Lung microvascular endothelial cell (primary cell): ENCODE measurements at places on chromosomes 2 and 18. TPM values are rescaled to one million over a fixed set of nuclear protein-coding genes. Genes with fewer than 3 reads are reported as not detected.
A peak's percentile ranks its signal among the peaks of the same experiment; 100 is the strongest.

DNA sequence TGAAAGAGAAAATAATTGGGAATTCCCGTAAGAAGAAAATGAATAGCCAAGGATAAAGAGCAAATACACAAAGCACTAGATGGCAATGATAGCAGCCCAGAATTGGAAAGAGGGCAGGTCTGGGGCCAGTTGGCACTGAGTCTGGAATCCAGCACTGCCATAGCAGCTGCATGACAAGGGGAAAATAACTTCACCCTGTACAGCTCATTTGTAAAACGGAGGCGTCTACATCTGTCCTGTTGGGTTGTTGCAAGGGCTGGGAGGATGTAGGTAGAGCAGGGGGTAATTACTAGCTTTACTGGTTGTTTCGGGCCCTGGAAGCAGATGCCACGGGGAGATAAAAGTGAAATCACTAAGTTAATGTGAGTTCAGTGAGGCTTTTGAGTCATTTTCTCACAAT is 110.0 kb upstream of the RASGRP3 start:
- peak; percentile 96 for DNase-seq

DNA sequence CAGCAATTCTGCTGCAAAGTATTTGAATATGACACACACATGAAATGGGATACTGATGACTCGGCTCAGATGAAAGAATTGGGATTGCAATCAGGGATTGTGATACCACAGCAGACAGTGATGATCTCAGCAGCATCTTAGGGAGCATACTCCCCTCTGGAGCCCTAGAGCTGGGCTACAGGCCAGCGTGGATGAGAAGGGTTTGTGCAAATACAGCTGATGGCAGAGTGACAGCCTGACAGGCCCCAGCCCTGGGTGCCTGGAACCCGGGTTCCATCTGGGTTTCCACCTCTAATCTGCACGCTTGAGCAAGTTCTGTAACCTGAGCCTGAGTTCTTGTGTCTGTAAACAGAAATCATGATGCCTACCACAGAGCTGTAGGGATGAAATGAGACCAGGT is 418.0 kb downstream of the LRATD1 start:
- no peak for DNase-seq

DNA sequence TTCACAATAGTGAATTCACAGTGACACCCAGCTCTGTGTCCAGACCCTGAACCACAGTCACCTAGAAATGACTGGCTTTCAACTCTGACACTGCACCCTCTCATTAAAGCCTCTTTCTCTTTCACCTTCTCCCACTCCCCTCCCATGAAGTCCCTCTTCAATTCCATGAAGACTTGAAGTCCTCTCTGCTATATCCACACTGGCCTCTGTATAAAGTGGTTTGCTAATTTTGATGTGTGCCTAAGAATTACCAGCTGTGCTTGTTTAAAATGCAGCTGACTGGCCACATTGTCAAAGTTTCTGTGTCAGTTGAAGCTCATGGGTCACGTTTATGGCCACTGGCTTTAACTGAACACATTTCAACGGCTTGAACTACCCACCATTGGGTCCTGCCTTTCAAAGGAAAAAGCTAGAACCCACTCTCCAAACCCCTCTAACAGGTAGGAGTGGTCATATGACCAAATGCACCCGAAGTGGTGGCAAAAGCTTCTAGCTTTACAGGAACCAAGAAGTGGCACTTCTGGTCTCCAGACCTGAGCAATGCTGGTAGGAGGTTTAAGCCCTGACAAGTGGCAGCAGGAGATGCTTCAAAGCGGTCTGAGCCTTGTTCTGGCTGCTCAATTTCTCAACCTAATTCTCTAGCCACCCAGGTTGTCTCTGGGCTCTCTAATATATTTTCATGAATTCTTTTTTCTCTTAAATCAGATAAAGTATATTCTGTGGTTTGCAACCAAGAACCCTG is 34.2 kb downstream of the B4GALT6 start:
- no peak for DNase-seq

GRCh38 chr2:167697948-167698347 is 549.4 kb downstream of the STK39 start:
- no peak for DNase-seq

DNA sequence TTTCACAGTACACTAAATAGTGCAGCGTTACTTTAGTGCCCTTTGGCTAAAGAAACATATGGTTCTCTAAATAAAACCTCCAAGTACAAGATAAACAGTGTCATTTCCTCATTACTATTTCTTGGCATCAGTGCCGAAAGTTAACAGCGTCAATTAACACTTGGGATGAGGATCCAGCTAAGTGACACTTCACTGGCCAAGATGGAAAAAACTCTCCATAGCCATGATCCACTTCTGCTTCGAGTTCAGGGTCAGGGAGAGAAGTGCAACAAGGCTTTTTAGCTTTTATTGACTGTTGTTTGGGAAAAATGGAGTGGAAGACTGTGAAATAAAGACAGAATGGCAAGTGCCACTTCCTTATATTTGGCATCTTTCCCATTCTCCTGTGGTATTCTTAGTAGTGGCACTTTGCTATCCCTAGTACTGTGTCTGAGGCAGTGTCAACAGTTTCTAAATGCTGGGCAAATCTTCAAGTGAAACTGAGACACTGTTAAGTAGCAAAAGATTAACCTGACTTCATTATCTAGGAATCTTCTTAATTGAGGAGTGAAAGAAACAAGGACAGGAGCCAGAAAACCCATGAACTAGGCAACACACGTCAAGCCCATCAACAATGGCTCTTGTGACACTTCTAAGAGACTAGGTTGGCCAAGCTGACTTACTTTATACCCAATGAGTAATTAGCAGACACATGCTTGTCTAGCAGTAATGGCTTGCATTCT is 222.5 kb upstream of the SESTD1 start:
- DNase-seq, result no peak

- no peak for DNase-seq
Observed at GRCh38 chr2:1634681-1635341, 109.5 kb downstream of the PXDN start.

GRCh38 chr2:57516698-57517340 is 529.8 kb upstream of the VRK2 start:
- peak; percentile 60 for DNase-seq

DNA sequence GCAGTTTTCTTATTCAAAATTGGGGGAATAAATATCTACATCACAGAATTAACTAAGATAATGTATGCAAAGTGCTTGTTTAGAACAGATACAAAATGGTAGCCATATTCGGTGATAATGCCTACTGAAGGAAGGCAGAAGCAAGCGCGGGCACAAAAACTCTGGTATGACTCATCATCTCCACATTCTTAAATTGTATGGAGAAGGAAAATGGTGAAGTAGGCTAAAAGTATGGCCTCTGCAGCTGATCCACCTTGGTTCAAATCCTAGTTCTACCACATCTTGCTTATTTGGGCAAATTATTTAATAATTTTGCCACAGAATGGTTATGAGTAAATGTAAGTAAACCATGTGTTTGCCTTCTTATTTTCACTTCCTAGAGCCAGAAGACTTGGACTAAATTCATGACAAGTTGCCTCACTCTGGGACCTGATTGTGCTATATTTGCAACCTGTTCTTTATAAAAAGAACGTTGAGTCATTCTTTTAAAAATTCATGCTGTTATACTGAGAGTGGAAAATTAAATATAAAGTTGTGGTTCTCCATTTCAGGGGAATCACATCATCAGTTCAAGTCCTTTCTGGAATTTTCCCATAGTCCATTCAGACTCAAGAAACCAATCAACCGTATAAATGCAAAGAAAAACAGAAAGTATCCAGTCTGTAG is 9.0 kb upstream of the CDK15 start:
- no peak for DNase-seq

DNA sequence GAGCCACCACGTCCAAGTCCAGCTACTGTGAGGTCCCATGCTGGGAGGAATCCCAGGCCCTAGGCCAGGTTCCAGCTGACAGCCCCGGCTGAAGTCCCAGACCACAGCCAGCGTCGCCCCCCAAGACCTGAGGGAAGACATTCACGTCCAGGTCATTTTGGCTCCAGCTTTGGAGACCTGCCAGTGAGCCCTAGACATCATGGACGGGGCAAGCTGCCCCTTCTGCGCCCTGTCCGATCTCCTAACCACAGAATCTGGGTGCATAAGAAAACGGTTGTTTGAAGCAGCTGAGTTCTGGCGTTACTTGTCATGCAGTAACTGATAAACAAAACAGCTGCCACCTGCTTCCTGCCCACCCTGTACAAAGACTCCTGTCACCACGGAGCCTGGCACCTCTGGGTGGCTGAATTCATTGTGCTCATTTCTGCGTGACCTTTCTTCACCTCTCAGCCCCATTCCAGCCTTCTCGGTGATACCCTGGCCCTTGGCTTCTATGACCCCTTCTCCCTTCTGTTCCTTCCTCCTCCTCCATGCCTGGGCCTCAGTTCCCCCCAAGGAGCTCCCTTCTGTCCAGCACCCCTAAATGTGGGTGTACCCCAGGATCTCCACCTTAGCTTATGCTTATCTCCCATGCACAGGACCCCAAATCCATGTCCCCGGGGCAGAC is 72.6 kb upstream of the SMAD7 start:
- no peak for DNase-seq

DNA sequence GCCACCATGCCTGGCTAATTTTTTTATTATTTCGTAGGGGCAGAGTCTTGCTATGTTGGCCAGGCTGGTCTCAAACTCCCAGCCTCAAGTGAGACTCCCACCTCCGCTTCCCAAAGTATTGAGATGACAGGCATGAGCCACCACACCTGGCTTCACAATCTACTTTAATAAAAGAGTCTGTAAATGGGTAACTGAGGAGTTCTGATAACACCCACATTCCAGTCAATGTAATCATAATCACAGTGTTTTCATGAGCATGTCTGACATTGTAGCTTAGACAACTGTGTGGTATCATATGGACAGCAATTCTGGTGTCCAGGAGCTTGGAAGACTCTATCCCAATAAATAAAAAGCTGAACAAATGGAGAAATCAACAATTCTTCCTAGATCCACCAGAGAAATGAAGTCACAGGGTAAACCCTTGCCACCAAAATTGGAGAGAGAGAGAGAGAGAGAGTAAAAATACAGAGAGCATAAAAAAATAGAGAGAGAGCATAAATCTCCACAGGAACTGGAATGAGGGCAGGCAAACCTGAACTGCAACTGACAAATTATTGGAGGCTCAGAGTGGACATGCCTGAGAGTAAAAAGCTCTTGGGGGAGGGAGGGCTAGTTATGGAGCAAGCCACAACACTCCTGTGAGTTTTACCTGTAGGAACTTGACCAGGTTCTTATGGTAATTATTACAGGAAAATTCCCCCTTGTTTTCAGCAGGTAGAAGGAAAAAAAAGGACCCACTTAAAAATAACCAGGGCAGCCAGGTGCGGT is 12.4 kb upstream of the NBEAL1 start:
- DNase-seq, result no peak

- DNase-seq, result peak; percentile 53
Observed at GRCh38 chr18:11259469-11260150, 110.2 kb upstream of the PIEZO2 start.

GRCh38 chr2:242004223-242004901 is 134.8 kb downstream of the RTP5 start:
- DNase-seq, result no peak

DNA sequence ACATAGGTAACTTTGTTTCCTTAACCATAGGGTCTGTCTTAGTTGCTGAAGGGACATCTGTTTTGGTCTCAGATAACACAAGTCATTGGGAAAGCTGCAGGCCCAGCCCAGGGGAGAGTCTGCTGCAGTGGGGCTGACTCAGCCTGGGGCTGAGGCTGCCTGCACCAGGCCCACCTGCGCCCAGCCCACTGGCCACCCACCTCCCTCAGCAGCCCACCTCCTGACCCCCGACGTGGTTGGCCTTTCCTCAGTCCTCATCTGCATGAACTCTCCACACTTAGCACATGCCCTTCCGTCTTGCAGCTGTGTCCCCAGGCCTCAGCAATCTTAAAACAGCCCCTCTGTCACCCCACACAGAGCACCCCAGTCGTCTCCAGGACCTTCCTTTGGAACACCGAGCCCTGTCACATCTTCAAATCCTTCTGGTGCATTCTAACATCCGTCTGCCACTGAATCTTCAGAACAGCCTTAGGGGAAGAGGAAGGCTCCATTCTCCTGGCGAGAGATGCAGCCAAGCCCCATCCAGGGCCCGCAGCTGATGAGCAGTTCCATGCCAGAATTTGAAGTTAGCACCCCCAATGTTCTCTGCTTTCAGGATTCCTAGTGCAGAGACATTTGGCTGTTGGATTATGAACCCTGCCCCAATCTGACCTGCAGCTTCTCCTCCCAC is 231.4 kb downstream of the SEPTIN10 start:
- no peak for DNase-seq

DNA sequence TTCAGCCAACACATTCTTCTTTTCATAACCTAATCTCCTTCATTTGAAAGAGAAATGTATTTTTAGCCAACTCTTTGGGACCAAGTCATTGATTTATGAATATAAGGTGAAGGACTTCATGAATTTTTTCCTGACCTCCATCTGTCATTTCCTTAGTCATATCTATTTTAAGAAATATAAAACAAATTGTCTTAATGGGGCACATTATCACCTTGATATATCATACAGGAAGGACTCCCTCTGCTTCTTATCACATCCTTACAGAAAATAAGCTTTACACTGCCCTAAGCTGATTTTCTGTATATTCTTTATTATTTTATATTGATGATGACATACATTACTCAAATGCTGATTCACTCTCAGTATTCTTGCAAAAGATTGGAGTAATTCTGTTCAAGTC is 1076.2 kb downstream of the TDRD15 start:
- no peak for DNase-seq

GRCh38 chr2:241733391-241734207 is 831 bp upstream of the D2HGDH start:
- DNase-seq, result no peak

- peak; percentile 62 for DNase-seq
Observed at GRCh38 chr2:173574324-173575112, 219.8 kb downstream of the CDCA7 start.

DNA sequence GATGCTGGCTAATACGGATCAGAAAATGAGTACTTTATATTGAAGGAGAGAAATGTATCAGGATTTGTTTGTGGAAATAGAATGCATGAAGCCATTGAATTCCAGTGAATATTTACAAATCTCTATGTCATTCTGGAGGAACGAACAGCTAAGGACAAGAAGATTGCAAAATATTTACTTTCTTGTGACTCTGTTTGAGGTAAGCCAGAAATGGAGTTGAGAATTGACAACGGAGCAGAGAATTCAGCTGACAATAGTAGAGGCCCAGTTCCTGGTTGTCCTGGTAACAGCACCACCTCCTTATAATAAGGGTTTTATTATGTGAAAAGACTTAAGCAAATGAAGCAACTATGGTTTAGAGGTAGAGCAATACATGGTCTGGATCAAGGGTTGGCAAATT is 349.2 kb downstream of the ADCYAP1 start:
- DNase-seq, result no peak

Gene SFTPB
- not detected in 2 replicates for total RNA-seq

Gene TCF23
- total RNA-seq, result not detected in 2 replicates

Gene SFT2D3
- total RNA-seq, result 2.6 and 5.8 TPM in 2 replicates
